ENCODE measurements at places on chromosomes 12 and 14.
A peak's percentile ranks its signal among the peaks of the same experiment; 100 is the strongest.

DNA sequence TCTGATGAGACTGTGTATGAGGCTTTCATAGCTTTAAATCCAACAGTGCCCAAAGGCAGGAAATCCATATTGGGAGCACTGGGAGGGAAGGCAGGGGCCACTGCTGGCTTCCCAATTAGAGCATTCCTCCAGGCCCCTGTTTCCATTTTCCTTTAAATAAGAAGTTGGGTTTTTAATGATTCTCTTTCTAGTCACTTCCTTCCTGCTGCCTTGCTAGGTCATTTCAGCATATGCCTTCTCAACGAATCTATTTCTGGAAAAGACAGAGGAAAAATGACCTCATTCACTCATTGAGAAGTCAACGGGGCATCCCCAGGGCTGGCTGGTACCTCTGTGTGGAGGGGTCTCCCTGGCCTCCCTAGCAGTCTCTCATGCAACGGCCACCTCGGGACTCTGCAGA is 43.5 kb downstream of the IGF1 start:
- no peak for DNase-seq

- no peak for DNase-seq
Measured at GRCh38 chr12:24955853-24956252, 7.0 kb upstream of the BCAT1 start.

DNA sequence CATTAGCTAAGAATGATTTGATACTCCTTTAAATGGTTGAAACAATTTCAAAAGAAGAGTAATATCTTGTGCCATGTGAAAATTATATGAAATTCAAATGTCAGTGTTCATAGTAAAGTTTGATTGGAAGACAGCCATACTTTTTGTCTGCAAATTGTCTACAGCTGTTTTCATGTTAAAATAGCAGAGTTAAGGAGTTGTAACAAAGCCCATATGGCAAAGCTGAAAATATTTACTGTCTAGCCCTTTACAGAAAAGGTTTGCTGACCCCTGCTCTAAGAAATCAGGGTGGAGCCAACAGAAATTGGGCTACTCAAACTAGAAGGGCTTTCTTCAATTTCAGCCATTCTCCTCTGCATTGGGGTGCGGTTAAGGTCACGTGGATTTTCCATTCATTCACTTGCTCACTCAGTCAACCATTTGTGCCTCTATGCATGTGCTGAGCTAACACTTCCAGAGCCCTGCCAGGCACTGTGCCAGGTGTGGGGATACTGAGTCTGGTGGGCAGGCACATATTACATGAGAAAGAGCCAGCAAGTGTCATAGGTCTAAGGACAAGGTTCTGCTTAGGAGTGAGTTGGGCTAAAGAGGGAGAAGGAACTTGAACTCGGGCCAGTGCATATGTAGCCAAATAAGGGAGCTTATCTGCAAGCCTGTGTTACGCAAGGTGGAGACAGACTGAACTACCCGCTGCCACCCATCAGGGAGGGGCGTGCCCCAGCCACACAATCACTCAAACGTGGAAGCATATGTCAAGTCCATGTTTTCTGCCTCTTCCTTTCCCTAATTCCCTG is 139.8 kb upstream of the NOS1 start:
- no peak for DNase-seq

- DNase-seq: no peak
Measured at GRCh38 chr12:76782526-76782925, 18.6 kb downstream of the ZDHHC17 start.

DNA sequence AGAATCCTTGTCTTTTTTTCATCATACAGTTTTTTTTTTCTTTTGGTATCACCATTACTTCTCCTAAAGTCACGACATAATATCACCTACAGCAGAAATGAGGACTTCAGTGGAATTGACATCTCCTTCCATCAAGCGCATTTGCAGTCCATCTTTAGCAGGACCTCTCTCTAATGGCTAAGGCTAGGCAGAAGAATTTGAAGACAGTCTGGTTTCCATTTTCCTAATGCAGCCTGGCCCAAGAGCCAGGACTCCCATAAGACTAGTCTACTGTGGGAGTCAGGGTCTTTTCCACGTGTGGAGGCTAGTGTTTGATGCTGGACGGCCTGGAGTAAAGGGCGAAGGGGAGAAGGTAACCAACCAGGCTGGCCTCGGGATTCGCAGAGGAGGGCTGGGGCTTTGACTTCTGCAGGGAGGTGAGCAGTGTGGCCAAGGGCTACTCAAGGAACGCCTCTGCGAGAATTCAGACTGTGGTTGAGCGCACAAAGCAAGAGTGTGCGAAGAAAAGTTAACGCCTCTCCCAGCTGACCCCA is 769 bp upstream of the ZNF740 start:
- DNase-seq: no peak

GRCh38 chr12:3252450-3252891 is 175.3 kb downstream of the TSPAN9 start:
- no peak for DNase-seq

- peak; percentile 78 for DNase-seq
Measured at GRCh38 chr12:92539976-92540781, 162.6 kb upstream of the PLEKHG7 start.

DNA sequence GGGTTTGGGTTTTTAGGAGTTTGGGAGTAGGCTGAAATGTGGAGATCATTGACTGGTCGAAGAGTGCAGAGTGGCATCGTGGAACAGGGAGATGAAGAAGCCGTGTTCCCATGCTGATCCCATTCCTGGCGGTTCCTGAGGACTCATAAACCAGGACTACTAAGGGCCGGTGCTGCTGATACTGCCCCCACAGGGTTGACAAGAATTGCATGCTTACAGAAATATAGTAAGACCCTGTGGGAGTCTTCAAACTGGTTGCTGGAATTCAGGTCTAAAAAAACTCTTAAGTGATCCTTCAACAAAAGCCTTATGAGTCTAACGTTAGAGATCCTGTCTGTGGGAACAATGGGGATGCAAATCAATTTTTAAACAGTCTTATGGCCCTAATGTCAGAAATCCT is 64.0 kb upstream of the ARHGAP5 start:
- DNase-seq: no peak

DNA sequence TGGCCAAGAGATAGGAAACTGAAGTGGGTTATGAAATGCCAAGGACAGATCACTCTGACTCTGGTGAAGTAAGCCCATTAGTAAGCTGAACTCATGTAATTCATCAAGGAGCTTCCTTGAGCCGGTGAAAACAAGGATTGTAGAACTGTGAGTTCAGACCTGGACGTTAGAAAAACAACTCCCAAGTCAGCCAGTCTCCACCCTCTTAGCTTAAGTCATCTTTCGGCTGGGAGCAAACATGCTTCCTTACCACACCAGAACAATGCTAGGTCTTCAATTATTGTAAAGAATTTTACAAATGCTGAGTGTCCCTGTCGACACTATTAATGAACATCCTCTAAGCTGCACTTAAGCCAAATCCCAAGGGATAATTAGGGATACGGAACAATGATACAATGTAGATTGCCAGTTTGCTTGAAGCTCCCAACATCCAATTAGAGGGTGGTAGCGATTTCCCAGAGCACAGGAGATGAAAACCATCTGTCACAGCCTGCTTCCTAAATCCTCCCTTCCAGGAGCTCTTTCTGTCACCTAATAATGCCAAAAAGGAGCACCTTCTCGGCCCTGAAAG is 45.7 kb upstream of the VASH1 start:
- peak; percentile 33 for DNase-seq

DNA sequence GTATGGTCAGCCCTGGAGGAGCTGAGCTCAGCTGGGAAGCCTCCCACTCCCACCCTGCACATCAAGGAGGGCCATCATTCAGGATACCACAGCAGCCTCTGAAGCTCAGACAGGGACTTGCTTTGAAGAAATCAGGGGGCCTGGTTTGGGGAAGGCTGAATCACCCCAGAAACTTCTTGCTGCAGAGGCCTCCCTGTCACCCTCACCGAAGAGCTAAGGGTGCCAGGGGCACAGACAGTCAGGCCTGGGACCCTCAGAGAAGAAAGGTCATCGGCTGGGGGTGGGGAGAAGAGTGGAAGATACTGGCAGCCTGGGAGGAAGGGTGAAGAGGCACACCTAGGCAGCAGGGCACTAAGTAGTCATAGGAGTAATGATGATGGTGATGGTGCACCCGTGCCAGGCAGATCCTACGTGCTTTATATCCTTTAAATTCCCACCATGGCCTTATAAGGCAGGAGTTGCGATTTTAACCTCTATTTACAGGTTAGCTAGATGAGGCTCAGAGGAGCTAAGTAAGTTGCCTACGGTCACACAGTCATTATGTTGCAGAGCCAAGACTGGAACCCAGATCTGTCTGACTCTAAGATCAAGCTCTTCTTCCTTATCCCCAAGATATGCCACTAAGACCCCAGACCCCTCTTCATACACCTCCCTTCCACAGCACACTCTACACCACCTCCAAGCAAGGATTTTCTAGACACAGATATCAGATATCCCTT is 28.5 kb upstream of the PNMA1 start:
- no peak for DNase-seq

GRCh38 chr12:118760623-118761022 is 220.7 kb upstream of the SRRM4 start:
- no peak for DNase-seq

DNA sequence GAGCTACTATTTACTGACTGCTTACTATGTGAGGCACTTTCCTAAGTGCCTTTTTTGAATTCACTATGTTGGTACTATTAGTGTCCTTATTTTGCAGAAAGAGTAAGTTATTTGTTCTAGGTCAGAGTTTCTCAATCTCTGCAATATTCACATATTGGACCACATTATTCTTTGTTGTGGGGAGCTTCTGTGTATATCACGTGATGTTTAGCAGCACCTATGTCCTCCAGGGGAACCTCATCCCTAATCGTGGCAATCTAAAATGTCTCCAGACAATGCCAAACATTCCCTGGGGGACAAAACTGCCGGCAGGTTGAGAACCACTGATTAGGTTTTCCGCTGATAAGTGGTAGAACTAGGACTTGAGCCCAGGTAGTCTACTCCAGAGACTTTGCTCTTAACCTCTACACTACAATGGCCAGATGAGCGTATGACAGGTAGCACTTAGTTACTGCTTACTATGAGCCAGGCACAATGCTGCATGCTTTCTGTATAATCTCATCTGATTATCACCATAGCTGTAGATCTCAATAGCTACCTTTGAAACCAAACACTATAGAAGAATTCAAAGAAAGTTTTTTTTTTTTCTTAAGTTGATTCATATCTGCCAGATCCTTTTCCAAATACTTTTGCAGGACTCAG is 38.9 kb downstream of the NELL2 start:
- no peak for DNase-seq

GRCh38 chr14:35576260-35576659 is 42.3 kb downstream of the INSM2 start:
- DNase-seq: no peak

DNA sequence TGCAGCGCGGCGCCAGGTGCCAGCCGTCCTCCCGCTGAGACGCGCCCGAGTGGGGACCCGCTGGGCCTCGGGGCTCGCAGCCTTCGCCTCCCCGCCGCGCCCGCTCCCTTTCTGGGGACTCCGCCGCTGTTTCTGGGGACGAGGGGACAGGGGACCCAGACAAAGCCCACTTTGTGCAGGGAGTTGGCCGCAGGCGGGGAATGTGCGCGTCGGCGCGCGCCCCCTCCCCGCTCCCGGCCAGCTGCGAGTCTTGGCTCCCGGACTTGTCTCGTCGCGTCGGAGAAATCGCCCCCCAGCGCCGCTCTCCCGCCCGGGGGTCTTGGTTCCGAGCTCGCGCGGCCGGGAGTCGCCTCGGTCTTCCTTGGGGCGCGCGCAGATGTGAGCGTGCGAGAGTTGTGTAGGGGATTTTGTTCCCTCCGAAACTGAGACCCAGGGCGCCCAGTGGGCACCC is 717 bp downstream of the VASH1 start:
- DNase-seq: peak; percentile 85

DNA sequence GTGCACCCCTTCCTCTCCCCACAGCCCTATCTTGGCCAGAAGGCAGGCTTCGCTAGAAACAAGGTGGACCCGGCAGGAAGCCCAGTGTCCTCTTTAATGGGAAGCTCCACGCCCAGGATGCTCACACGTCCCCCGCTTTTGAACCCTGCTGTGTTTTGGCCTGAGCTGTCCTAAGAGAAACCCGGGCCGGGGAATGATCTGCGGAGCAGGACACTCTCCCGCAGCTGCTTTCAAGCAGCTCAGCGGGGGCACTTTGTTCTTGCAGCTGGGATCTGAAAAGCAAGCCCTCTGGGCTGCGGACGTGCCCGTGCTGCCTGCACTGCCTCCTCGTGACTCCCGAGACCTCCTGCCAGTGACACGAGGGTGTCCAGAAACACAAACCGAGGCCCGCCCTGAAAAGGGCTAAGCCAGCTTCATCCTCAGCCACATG is 30.0 kb downstream of the SCARB1 start:
- peak; percentile 88 for DNase-seq

DNA sequence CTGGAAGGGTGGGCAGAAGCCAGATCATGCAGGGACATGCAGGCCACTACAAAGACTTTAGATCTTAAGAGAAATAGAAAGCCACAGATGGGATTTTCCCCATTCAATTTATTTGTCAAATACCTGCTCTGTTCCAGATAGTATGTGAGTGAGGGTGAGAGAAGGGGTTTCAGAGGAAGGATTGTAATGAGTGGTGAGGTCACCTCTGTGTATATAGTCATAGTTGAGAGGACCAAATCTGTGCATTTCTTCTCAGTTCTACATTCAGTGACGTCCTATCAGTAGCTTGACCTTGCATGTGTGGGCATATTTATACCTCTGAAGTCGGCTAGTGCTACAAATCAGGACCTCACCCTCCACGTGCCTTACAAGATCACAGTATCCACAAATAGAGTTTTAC is 31.2 kb upstream of the RBM19 start:
- DNase-seq: no peak

GRCh38 chr12:6961278-6961694 is 9.2 kb downstream of the PHB2 start:
- no peak for DNase-seq

GRCh38 chr12:68963856-68964745 is 31.1 kb upstream of the CPM start:
- no peak for DNase-seq

GRCh38 chr14:42335918-42336317 is 729.2 kb downstream of the LRFN5 start:
- no peak for DNase-seq

- no peak for DNase-seq
Measured at GRCh38 chr14:96108061-96108795, 69.1 kb downstream of the C14orf132 start.

GRCh38 chr12:76547526-76547925 is 12.0 kb downstream of the OSBPL8 start:
- no peak for DNase-seq

GRCh38 chr14:96598332-96598928 is 96.2 kb downstream of the PAPOLA start:
- peak; percentile 46 for DNase-seq

GRCh38 chr12:84038242-84038641 is 874.4 kb downstream of the SLC6A15 start:
- DNase-seq: no peak

DNA sequence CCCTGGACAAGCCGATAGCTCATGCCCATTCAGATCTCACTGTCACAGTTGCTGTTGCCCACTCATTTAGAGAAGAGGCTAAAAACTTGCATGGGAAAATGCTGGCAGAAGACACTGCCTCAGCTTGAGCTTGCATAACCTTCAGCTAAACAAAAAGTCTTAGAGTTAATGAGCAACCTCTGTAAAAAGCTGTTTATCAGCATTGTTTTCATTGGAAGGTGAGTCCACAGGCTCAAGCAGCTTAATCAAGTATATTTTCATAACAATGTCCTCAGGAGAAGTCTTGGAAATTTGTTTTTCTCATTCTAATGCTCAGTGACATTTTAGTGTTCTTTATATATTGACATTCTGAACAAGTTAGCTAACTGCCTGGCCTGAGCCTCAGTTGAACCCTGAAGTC is 872.9 kb downstream of the TMTC2 start:
- DNase-seq: no peak
